ENCODE measurements at places on chromosomes 16 and 17. TPM values are rescaled to one million over a fixed set of nuclear protein-coding genes. Genes with fewer than 3 reads are reported as not detected.
A peak's percentile ranks its signal among the peaks of the same experiment; 100 is the strongest.

Gene RRAD
- 86.7 TPM for total RNA-seq

Gene IGFALS
- not detected for total RNA-seq

Gene SBK1
- 2.8 TPM for total RNA-seq

Gene ARSG
- 3.3 TPM for total RNA-seq

Gene PPP1R9B
- total RNA-seq: 37.6 TPM

Gene DPEP1
- total RNA-seq: not detected

DNA sequence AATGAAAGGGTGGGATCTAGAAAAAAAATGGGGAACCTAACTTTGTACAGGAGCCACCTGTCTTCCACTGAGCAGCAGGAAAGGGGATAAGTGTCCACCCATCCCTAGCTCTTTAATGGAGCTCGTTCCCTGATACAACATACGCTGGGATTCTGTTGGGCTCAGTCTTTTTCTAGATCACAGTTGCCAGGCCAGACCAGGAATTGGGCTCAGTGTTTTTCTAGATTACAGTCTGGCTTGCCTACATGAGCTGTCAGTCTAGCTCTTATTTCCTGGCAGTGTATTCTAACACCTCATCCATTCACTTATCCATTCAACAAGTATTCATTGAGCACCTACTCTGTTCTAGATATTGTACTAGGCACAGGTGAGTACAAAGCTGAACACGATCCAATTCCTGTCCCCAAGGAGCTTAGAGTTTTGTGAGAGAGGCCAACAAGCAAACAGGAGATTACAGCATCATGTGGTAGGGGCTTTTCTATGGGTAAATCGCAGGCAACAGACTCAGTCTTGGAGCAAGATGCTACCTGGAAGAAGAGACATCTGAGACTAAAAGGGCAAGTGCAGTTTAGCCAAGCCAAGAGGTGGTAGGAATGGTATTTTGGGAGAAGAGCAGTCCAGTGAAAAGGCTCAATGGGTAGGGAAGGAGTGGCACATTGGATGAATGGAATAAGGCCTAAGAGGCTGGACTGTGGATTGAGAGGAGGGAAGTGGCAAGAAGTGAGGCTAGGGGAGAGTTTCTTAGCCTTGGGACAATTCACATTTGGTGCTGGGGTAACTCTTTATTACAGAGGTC lies 138.0 kb upstream of the HS3ST2 start:
- no peak for DNase-seq

GRCh38 chr16:31380201-31380600 lies 12.9 kb upstream of the ITGAD start:
- DNase-seq: no peak

GRCh38 chr17:21072745-21073197 lies 30.0 kb upstream of the USP22 start:
- DNase-seq: no peak

DNA sequence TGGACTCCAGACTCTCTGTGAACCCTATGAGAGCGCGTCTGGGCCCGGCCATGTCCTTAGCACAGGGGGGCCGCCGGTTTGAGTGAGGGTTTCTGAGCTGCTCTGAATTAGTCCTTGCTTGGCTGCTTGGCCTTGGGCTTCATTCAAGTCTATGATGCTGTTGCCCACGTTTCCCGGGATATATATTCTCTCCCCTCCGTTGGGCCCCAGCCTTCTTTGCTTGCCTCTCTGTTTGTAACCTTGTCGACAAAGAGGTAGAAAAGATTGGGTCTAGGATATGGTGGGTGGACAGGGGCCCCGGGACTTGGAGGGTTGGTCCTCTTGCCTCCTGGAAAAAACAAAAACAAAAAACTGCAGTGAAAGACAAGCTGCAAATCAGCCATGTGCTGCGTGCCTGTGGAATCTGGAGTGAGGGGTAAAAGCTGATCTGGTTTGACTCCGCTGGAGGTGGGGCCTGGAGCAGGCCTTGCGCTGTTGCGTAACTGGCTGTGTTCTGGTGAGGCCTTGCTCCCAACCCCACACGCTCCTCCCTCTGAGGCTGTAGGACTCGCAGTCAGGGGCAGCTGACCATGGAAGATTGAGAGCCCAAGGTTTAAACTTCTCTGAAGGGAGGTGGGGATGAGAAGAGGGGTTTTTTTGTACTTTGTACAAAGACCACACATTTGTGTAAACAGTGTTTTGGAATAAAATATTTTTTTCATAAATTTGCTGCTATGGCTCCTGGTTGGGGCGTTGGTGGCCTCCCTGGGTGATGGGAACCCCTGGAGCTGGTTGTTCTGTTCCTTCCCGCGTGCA lies 23.1 kb downstream of the STAT5A start:
- DNase-seq: peak; percentile 92

GRCh38 chr17:79213305-79213704 lies 138.7 kb downstream of the ENGASE start:
- no peak for DNase-seq

DNA sequence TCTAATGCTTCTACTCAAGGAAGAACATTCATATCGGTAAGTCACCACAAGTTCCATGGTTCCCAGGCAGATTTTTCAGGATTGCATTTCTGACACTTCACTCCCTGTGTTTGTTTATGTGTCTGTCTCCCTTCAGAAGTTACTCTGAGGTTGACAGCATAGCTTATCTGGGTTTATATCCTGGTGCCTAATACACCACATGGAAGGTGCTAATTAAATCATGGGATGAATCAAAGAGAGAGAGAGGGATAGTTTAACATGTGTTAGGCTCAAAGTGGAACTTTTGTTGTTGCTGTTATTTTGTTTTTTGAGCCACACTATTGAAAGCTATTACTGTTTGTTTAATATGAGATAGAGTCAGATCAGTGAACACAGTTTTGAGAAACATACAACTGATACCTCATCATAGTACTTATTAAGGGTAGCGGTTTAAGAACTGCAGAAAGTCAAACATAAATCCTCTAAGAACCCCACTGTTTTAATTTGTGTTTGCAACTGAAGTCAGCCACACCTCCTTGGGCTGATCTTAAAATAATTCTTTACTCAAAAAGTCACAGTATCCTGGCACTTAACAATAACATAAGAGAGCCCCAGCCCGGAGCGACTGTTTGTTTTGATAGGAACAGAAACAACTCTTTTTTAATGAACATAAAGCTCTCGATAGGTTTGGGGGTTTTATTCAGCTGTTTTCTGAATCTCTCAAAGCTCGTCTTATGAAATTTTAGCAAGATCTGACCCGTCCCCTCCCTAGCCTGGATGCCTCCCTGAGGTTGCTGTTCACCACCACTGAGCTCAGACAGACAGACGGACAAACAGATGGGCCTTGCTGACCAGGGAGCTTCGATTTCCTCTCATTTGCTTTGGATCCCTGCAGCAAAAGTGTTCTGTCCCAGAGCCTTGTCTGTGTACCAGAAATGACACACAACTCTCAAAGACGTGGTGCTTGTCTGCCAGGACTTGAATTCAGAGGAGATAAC lies 98.3 kb upstream of the MYOCD start:
- no peak for DNase-seq

DNA sequence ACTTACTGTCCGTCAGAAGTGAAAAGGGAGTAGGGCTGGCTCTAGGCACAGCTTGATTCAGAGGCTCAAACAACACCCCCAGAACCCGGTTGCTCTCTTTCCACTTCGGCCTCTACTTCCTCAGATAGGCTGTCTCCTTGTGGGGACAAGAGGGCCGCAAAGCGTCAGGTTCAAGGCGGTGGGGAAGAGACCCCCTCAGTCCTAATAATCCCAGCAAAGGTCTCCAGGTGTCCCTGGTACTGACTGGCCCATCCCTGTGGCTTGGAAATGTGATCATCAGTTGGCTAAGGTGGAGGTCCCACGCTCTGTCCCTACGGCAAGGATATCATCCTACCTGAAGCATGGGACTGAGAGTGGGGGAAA lies 26.0 kb downstream of the NGFR start:
- DNase-seq: no peak

GRCh38 chr17:43381621-43382020 lies 17.2 kb upstream of the ARL4D start:
- no peak for DNase-seq

DNA sequence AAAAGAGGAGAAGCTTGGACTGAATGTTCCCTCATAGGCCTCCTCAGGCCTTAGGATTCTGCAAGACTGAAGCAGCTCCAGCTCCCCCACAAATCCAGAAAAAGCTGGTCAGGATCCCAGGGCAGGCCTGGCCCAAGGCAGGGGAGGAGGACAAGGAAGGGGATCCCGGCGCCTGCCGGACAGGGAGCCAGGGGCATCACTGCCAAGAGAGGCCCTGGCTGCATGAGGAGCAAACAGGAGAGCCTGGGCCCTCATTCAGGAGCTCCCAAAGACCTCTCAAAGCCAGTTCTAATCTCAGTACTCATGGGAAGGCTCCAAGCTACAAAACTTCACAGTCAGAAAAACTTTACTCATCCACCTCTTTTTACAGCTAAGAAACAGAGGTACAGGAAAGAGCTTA lies 67.3 kb downstream of the ZNF423 start:
- DNase-seq: peak; percentile 67

- no peak for DNase-seq
Measured at GRCh38 chr16:57601801-57602478, 26.5 kb upstream of the ADGRG1 start.

- no peak for DNase-seq
Measured at GRCh38 chr17:73580073-73580710, 64.1 kb downstream of the SDK2 start.

- DNase-seq: no peak
Measured at GRCh38 chr16:23384878-23385277, 68.1 kb downstream of the COG7 start.

DNA sequence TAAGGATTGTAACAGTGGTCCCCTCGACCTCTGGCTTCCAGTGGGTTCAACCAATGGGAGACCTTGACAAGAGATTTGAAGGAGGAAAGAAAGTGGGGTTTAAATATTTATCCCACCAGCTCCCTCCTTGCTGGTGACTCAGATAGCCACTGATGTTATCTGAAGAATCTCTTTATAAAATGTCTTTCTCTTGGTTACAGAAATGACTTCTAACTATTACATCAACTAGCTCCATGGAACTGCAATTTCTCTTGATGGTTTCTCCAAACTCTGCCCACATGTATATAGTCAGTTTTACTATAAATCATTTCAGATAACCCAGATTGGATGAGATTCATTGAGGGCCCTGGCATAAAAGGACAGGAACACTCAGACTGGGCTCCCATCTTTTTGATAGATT lies 920.2 kb upstream of the SOX9 start:
- no peak for DNase-seq

GRCh38 chr17:57489321-57489720 lies 233.0 kb downstream of the MSI2 start:
- no peak for DNase-seq

GRCh38 chr16:85124636-85125346 lies 12.5 kb upstream of the CIBAR2 start:
- DNase-seq: no peak

DNA sequence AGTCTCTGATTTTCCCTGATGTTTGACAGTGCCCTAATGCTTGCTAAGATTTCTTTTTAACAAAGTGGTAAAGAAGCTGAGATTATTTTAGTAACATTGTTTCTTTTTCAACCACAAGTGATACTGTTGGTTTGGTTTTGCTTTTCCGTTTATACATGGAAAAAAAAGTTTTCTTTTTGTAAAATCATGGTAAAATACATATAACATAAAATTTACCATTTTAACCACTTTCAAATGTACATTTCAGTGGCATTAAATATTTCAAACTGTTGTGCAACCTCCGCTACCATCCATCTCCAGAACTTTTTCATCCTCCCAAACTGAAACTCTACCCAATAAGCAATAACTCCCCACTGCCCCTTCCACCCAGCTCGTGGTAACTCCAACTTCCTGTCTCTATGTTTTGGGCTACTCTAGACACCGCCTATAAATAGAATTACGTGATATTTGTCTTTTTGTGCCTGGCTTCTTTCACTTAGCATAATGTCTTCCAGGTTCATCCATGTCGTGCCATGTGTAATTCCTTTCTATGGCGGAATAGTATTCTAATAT lies 4.6 kb downstream of the CIITA start:
- no peak for DNase-seq

GRCh38 chr17:3914312-3914670 lies 2.0 kb downstream of the P2RX1 start:
- no peak for DNase-seq

- no peak for DNase-seq
Measured at GRCh38 chr16:72224260-72224768, 52.4 kb upstream of the PMFBP1 start.

DNA sequence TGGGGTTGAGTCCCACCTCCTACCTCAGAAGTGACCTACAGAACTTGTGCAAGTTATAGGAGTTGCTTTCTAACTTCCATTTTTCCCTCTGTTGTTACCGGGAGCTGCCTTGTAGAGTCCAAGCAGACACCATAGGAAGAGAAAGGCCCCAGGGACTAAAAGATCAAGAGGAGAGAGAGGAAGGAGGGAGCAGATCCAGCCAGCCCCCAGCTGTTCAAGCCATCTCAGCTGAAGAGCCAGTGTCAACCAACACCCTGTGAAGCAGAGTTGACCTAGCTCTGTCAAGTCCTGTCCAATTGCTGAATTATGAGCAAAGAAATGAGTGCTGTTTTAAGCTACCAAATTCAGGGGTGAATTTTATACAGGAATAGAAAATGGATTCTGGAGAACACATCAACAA lies 34.9 kb upstream of the CACNG4 start:
- no peak for DNase-seq

- DNase-seq: no peak
Measured at GRCh38 chr17:77106874-77107358, 33.9 kb upstream of the SEC14L1 start.

GRCh38 chr17:17809531-17810083 lies 27.2 kb downstream of the SREBF1 start:
- DNase-seq: no peak

DNA sequence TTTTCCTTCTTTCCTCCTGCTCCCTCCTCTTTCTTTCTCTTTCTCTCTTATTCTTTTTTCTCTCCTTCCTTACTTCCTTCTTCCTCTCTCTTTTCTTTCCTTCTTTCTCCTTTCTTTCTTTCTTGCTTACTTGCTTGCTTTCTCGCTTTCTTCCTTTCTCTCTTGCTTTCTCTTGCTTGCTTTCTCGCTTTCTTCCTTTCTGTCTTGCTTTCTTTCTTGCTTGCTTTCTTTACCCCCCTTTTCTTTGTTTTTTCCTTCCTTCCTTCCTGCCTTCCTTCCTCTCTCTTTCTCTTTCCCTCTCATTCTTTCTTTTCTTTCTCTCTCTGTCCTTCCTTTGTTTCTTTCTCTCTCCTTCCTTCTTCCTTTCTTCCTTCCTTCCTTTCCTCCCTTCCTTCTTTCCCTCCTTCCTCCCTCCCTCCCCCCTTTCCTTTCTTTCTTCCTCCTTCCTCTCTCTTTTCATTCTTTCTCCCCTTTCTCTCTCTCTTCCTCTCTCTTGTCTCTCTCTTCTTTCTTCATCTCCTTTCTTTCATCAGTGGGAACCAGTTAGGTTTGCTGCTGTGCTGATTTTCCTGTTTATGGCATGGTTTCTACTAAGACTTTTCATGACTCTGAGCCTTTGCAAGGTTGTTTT lies 142.9 kb upstream of the CACNG3 start:
- DNase-seq: no peak

Data from left ventricle myocardium superior (tissue), 1 donor.